CD4-positive, alpha-beta T cell treated with Interleukin-12 subunit alpha and Interleukin-12 subunit beta, for 1 hour (primary cell): ENCODE measurements at places on chromosomes 1 and 21.
A peak's percentile ranks its signal among the peaks of the same experiment; 100 is the strongest.

DNA sequence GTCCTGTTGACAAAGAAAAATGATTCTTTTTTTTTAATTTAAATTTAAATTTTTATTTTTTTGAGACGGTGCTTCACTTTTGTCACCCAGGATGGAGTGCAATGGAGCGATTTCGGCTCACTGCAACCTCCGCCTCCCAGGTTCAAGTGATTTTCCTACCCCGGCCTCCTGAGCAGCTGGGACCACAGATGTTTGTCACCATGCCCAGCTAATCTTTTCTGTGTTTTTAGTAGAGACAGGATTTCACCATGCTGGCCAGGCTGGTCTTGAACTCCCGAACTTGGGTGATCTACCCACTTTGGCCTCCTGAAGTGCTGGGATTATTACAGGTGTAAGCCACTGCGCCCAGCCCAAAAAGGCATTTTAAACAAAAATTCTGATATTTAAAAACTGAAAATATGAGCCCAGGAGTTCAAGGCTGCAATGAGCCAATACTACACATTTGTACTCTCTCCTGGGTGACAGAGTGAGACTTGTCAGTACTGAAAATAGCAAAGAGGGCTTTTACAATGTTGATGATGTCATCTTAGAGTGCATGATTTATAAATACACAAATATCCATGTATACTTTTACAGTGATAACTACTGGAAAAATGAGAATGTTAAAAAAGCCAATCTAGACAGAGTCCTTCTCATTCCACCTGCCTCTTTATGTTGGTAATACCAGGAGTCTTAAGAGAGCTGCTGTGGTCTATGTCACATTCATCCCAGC is 56.0 kb upstream of the STUM start:
- no peak for DNase-seq

DNA sequence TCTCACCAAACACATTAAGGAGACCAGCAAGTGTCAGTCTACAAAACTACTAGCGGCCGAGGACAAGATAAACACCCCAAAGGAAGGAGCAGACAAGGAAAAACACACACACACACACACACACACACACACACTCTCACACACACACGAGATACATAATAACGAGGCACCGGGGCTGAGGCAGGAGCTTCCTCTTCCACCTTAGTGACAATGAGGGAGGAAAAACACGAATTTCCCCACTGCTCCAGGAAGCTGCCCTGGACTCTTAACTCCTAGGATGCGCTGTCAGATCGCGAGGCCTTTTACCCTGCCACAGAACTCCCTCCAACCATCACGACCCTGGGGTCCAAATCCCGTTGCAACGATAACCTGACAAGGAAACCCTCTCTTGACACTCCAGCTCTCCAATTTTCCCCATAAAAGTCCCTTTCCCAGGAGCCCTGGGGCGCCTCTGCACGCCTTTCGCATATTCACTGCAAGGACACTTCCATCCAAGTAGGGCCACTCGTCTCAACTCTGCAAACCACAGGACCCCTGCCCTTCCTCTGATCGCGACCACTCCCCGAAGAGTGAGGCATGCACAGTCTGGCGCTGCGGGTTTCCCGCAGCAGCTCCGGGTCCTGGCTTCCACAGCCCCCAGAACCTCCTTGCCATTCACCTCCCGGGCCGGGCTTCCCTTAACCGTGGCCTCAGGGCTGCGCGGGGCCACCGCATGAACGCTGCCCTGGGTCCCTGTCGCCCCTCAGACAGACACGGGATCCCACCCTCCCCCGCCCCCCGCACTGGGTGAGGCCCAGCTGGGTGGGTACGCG is 581 bp downstream of the ETV3 start:
- peak; percentile 33 for DNase-seq

DNA sequence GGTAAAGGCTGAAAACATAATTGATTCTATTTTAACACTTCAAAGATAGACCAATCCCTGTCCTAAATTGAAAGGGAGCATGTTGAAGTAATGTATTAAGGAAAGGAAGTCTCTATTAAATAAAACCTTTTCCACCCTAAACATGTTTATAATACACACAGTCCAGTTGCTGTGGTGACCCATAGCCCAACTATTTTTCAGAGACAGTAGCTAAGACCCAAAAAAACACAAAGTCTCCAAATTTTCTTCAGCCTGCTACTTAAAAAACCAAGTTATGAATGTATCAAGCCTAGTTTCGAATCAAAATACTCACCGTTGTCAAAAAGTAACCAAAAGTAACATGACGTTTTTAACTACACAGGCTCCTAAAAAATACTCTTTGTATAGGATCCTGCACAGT is 1.6 kb downstream of the ELK4 start:
- DNase-seq: peak; percentile 41

DNA sequence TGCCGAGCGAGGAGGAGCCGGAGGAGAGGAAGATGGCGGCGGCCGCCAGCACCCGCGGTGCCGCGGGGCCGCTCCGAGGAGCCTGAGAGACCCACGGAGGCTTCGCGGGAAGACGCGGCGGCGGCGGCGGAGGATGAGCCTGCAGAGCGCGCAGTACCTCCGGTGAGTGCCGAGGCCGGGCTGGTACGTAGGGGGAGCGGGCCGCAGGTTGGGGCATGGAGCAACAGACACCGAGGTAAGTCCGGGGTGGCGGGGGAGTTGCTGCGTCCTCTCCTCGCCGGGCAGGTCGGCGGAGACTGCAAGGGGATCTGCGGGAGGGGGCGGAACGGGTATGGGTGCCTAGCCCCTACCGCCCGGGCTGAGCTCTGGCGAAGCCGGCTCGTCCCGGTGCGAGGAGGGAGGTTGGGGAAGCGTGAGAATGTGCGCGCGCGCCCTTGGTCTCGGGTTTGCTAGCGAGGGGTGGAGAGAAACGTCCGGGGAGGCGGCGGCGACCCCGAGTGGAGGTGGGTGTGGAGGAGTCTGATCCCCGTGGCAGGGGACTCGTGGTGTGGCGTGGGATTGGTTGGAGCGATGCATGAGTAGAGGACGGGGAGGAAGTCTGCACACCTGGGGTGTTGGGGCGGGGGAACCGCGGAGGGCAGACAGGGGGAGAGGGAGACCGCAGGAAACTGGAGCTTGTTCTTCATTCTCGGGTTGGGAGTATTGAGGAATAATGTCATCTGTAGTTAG is at the start of gene SMG7:
Gene SMG7, plus strand, starts transcription at position 12 of the 729 bp plus-strand sequence. Its CDS starts 122 bp downstream, at position 134.
- DNase-seq: peak; percentile 57

- peak; percentile 56 for DNase-seq
Measured at GRCh38 chr21:29436143-29436542, 137.4 kb downstream of the BACH1 start.

- no peak for DNase-seq
Measured at GRCh38 chr1:93565496-93566206, 116.0 kb downstream of the BCAR3 start.
